Stimulated activated CD4-positive, alpha-beta T cell treated with anti-CD3 and anti-CD28 coated beads, Interleukin-15, amount 100 ng/mL, for 1 hour (primary cell): ENCODE measurements at places on chromosomes 3 and 15.

DNA sequence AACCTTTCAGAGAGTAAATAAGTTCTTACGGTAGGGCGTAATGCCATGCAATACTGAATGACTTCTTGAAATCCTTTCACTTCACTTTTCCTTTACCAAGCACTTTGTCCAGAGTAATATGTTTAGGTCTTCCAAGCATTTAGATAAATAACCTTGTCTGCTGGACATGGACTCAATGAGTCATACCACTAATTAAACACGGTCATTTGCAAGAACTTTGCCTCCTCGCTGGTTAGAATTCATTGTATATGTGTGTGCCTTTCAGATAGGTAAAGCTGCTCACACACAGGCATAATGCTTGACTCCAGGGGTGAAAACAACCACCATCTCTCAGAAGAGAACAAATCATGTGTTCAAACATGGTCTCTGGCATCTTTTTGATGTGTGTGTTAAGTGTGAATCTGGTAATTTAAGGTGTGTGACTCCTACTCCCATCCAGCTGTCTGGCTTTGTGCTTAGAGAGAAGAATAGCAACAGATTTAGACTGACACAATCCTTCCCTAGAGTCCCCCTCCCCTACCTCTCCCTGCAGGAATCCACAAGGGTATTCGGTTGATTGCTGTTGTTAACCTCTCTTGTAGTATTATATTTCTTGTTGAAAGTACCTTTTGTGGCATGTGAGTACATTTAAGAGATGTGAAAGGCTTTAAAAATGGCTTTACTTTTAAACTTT, 419.0 kb downstream of the CNTN4 start:
- DNase-seq: no peak

GRCh38 chr3:112638327-112639020, 2.5 kb downstream of the CCDC80 start:
- DNase-seq: no peak

GRCh38 chr3:183283886-183284285, 30.8 kb downstream of the B3GNT5 start:
- DNase-seq: no peak

DNA sequence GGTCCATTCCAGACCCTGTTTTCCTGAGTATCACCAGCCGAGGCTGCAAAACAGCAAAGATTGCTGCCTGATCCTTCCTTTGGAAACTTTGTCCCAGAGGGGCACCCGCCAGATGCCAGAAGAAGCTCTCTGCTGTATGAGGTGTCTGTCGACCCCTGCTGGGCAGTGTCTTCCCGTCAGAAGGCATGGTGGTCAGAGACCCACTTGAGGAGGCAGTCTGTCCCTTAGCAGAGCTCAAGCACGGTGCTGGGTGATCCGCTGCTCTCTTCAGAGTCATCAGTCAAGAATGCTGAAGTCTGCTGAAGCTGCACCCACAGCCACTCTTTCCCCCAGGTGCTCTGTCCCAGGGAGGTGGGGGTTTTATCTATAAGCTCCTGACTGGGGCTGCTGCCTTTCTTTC, 1121.2 kb downstream of the NSUN3 start:
- DNase-seq: no peak

GRCh38 chr15:89614164-89614563, 38.9 kb downstream of the TICRR start:
- DNase-seq: no peak

DNA sequence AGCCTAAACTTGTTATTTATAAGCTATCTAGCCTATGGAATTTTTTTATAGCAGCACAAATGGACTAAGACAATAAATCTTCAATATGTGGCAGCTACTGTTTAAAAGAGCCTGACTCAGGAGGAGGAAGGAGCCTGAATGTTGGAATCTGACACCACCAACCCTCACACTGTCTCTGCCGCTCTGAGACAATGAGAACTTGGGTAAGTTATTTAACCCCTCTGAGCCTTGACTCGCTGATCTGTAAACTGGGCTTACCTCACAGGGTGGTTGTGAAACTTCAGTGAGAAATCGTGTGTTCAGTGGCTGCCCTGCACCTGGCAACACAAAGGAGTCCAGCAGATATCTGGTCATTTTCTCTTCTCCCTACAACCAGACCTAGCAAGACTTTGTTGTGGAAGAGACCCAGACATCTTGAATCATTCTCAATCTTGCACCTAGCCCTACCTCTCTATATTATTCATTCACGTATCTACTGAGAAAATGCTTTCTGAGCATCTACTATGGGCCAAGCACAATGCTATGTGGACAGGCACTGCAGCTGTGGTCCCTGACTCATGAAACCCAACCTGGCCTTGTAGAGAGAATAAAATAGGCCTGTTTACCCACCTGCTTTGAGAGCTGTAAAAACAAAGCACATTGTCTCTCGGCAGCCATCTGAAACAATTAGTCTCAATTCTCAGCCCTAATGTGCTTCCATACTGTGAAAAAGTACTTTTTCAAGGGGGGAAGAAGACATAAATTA, 81.9 kb upstream of the SLC25A36 start:
- no peak for DNase-seq

GRCh38 chr3:153050978-153051377, 111.0 kb upstream of the RAP2B start:
- no peak for DNase-seq
